ENCODE measurements at places on chromosomes 6 and 20. TPM values are rescaled to one million over a fixed set of nuclear protein-coding genes. Genes with fewer than 3 reads are reported as not detected.

- no peak for DNase-seq
- H3K27me3 ChIP-seq, result no peaks in the 10 kb centered on the region
- H3K27ac ChIP-seq, result no peak overlapping the region
- H3K4me3 ChIP-seq, result no peak overlapping the region
- H3K36me3 ChIP-seq, result no peaks in the 10 kb centered on the region
Measured at GRCh38 chr6:155084431-155085123, 89.5 kb downstream of the TIAM2 start.

DNA sequence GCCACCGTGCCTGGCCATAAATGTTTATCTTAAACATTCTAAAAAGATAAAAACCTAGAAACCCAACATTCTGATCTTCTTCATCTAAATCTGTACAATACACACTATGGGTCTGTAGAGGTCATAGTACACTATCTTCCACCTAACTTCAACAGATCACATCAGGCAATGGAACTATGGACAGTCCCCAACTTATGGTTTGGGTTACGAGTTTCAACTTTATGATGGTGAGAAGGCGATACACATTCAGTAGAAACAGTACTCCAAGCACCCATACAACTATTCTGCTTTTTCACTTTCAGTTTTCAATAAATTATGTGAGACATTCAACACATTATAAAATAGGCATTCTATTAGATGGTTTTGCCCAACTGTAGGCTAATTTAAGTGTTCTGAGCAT, 23.1 kb downstream of the FKBP5 start:
- H3K36me3 ChIP-seq, result peaks cover 26% of the 10 kb centered on the region
- H3K27me3 ChIP-seq, result no peaks in the 10 kb centered on the region
- no peak overlapping the region for H3K4me3 ChIP-seq
- H3K27ac ChIP-seq, result peak overlapping the region; percentile 30

- H3K4me1 ChIP-seq, result no peaks in the 10 kb centered on the region
- no peaks in the 10 kb centered on the region for H3K27me3 ChIP-seq
- H3K36me3 ChIP-seq, result no peaks in the 10 kb centered on the region
- H3K27ac ChIP-seq, result no peak overlapping the region
- peak; percentile 39 for DNase-seq
- H3K4me3 ChIP-seq, result no peak overlapping the region
Measured at GRCh38 chr20:18012901-18013300, 44.1 kb downstream of the MGME1 start.

ADGB gene
- not detected for total RNA-seq

DNA sequence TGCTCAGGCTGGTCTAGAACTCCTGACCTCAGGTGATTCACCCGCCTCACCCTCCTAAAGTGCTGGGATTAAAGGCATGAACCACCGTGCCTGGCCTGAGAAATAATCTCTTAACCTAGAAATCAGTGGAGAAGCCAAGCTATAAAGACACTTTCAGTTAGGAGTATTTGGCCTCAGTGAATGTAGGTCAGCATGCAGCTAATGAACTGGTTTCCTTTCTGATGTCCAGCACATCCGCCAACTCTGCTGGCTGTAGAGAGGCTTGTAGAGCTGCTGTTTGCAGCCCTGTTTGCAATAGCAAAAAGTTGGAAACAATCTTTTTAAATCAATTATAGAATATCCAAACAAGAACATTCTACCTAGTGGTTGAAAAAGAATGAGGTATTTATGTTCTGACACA, 42.4 kb upstream of the ELOVL5 start:
- DNase-seq, result no peak
- no peaks in the 10 kb centered on the region for H3K27me3 ChIP-seq
- no peaks in the 10 kb centered on the region for H3K36me3 ChIP-seq
- H3K27ac ChIP-seq, result no peak overlapping the region
- H3K4me1 ChIP-seq, result no peaks in the 10 kb centered on the region

- H3K27me3 ChIP-seq, result no peaks in the 10 kb centered on the region
- peaks cover 33% of the 10 kb centered on the region for H3K4me1 ChIP-seq
- H3K4me3 ChIP-seq, result no peak overlapping the region
- no peaks in the 10 kb centered on the region for H3K36me3 ChIP-seq
Measured at GRCh38 chr6:2938004-2938631, 33.2 kb downstream of the SERPINB6 start.

- no peaks in the 10 kb centered on the region for H3K27me3 ChIP-seq
- DNase-seq, result no peak
- no peak overlapping the region for H3K4me3 ChIP-seq
- no peaks in the 10 kb centered on the region for H3K36me3 ChIP-seq
Measured at GRCh38 chr6:72218125-72218524, 331.8 kb downstream of the RIMS1 start.

DNA sequence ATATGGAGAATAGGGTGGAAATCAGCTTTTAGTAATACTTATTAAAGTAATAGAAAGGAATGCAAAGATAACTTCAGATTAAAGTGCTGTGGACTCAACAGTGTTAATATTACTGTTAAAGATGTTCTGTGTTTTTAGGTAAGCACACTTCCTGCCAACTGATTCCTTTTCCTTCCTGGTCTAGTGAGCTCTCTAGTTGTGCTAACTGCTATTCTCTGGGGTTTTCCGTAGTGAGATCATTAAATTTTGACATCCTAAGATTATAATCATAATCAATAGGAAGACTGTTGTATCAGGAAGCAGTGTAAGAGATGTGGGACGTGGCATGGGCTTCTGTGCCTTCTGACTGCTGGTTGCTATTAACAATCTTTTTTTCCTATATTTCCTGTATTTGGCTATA, 1.2 kb upstream of the TMEM217 start:
- H3K4me3 ChIP-seq, result peak overlapping the region; percentile 86
- H3K36me3 ChIP-seq, result no peaks in the 10 kb centered on the region
- peak overlapping the region; percentile 54 for H3K27ac ChIP-seq
- DNase-seq, result no peak
- H3K4me1 ChIP-seq, result peaks cover 36% of the 10 kb centered on the region

MTHFD1L gene
- total RNA-seq, result 26.2 TPM

DNA sequence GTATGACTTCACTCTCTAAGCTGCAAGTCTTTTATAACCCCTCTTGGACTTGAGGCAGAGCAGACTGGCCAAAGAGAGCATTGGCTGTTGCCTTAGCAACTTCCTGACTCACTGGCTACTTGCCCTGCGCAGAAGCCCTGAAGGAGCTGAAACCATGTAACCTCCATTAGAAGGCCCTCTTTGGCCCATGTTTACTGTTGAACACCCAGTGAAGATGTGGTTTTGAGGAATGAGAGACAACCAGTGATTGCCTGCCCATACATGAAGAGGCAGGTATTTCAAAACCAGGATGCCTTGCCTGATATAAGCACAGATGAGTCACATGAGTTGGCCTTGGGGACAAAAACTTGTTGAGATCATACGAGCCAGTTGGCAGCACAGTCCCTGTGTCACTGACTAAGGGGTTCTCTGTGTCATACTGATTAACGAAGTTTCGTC, 182.5 kb downstream of the EDN1 start:
- H3K36me3 ChIP-seq, result no peaks in the 10 kb centered on the region
- no peak overlapping the region for H3K27ac ChIP-seq
- no peak for DNase-seq
- H3K27me3 ChIP-seq, result no peaks in the 10 kb centered on the region

DNA sequence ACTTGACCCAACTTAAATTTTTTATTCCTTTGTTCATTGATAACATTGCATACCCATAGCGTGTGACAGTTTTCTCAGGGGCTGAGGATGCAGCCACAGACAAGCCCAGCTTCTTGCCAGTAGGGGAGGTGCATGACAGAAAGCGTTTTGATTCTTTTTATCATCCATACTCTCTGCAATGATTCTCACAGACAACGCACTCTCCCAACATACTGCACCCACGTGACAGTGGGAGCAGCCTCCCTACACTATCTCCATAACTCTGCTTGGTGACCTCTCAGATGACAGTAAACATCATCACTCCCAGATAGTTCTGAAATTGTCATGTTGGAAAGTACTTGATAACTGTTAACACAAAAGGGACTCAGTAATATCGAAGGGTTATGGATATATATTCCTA, 481.2 kb upstream of the AGPAT4 start:
- H3K36me3 ChIP-seq, result no peaks in the 10 kb centered on the region
- H3K27me3 ChIP-seq, result no peaks in the 10 kb centered on the region
- no peak for DNase-seq
- no peak overlapping the region for H3K4me3 ChIP-seq
- no peaks in the 10 kb centered on the region for H3K4me1 ChIP-seq
- no peak overlapping the region for H3K27ac ChIP-seq

CCM2L gene
- 181 TPM for total RNA-seq

DNA sequence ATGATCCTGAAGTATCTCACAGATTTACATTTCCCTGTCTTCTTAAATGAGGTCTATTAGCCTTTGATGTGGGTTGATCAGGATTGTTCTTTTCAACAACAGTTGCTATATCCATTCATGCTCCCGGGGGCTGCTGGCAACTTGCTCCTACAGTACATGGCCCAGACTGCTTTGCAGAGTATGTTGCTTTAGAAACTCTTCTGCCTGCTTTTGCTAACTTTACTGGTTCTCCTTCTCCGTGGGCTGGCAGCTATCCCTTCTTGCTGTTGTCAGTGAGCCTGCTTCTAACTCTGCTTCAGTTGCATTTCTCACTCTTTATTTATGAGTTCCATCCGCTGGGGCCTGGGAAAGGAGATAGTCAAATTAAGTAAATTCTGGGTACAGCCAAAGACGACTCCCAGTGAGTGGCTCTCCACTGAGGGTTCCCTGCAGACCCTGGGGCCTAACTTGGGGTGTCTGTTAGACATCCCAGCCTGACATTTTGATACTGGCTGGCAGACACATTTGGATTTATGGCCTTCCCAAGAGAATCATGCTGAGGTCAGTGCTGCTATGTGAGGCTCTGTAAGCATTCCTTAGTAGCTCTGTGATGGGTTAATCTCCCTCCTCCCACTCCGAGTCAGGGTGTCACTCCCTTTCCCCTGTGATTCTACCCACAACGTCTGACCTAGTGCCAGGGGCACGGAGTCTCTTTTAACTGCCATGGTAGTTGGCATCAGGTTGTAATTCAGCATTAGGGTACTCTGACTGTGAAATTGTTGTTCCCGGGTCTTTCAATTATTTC, 73.6 kb downstream of the SLX4IP start:
- no peaks in the 10 kb centered on the region for H3K36me3 ChIP-seq
- no peak overlapping the region for H3K4me3 ChIP-seq
- H3K4me1 ChIP-seq, result peaks cover 95% of the 10 kb centered on the region
- DNase-seq, result no peak

SLCO4A1 gene
- 8.3 TPM for total RNA-seq

ANGPT4 gene
- not detected for total RNA-seq

GRCh38 chr6:140077827-140078560, 703.5 kb upstream of the CITED2 start:
- DNase-seq, result no peak

DNA sequence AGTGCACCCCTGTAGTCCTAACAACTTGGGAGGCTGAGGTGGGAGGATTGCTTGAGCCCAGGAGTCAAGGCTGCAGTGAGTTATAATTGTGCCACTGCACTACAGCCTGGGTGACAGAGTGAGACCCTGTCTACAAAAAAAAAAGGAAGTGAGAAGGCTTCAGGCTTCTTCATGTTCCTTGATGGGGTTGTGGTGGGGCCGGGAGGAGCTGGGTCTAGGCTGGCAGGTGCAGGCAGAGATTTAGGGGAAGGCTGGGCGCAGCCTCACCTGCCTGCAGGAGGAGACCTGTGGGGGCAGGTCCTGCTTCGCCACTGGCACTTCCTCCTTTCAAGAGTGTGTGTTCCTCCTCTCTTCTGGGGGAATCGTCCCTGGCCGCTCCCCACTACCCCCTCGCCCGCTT, 63.9 kb downstream of the CHMP4B start:
- no peak overlapping the region for H3K4me3 ChIP-seq
- H3K27ac ChIP-seq, result no peak overlapping the region
- H3K27me3 ChIP-seq, result no peaks in the 10 kb centered on the region

All from spleen (tissue), 13 donors.